NCI-H1436 treated with DMSO at 0.1 percent for 48 hours (cell line): ENCODE measurements at places on chromosomes 2 and 18.

- DNase-seq: no peak
These were observed 1.3 kb downstream of the COLEC12 start for GRCh38 chr18:498931-499775.

DNA sequence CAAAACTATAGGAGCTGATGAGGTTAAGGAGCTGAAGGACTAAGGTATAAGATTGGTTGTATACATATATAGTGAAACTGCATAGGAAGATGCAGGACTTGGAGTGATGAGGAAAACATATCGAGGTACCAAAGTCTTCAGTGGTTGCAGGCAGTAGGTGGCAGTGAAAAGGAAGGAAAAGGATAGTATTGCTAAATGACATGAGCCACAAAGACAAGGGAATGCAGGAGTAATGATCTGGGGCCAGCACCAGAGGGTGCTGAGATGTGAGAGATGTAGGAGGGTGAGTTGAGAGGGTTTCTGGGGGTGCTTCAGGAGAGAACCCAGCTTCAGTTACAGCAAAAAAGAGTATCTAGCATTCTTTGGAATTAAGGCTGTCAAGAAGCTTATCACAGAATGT, 172.2 kb upstream of the MYO3B start:
- no peak for DNase-seq

DNA sequence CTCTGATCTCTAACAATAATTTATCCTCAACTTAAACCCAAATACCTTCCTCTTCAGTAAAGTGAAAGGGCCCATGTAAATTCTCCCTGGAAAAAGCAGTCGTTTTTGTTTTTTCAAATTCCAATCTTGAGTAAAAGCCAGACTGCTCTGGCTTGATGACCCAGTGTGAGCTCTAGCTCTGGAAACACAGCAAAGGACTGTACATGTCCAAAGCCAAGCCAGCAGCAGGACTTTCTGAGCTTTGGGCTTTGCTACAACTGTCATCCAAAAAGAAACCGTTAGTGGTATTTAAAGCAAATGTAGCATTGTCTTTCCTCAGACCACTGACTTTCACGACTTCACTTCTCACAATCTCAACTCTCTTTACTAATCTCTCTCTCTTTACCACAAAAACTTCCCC, 25.4 kb downstream of the SH3YL1 start:
- DNase-seq: no peak

DNA sequence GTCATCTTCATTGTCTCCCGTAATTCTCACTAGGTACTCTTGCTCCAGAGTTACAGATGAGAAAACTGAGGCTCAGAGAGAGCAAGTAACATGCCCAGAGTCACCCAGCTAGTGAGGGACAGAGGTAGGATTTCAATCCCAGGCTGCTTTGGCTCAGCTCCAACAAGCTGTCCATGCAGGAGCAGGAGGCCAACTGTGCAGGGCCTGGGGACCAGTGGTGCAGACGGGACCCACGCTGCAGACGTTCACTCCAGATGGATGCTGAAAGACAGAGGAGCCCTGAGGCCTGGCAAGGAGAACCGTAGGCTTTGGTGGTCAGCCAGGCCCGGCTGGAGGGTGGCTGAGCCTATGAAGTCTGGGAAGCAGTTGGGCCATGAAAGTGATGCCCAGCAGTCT, 102.6 kb downstream of the MCFD2 start:
- no peak for DNase-seq

DNA sequence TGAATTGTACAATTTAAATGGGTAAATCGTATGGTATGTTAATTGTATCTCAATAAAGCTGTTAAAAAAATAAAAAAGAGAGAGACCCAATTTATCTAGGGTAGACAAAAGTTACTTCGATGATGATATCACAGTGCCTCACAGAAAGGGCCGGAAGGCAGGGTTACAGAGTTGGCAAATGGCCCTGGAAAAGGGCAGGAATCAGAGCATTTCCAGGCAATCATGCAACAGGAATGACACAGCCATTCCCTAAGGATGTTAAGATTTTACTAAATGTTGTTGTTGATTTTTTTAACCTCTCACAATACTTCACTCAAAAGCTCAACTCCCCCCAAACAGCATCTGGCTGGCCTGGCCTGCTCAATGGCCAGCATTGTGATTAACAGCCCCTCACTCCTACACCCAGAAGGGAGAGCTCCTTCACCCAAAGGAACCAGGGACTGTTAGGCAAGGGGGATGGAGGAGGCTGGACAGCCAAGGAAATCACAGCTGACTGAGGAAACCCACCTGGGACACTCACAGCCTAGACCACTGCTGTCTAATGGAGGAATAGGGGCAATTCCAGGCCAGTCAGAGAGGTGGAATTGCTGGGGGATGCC, 7.7 kb upstream of the SP100 start:
- DNase-seq: no peak
